ENCODE measurements at places on chromosomes 16 and 17.
A peak's percentile ranks its signal among the peaks of the same experiment; 100 is the strongest.

DNA sequence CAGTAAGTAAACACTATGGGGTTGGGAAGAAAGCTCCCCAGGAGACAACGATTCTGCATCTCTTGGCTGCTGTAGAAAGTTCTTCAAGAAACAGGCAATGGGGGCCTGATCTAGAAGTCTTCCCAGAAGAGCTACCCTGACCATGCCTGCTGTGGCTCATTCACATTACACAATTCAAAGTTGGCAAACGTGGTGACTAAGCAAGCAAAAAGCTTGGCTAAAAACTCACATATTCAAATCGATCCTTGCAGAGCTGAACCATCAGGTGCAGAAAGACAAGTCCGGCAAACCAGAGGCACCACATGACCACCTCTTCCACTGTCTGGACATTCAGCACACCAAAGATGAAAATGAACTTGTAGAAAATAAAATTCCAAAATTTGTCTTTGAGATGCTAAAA lies 16.1 kb downstream of the AMFR start:
- no peak for DNase-seq

DNA sequence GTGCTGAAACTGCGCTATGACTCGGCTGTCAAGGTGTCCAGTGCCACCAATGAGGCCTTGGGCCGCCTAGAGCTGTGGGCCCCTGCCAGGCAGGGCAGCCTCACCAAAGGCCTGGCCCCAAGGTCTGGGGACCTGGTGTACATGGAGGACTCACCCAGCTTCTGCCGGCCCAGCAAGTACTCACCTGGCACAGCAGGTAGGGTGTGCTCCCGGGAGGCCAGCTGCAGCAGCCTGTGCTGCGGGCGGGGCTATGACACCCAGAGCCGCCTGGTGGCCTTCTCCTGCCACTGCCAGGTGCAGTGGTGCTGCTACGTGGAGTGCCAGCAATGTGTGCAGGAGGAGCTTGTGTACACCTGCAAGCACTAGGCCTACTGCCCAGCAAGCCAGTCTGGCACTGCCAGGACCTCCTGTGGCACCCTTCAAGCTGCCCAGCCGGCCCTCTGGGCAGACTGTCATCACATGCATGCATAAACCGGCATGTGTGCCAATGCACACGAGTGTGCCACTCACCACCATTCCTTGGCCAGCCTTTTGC lies 25.0 kb downstream of the WNT9B start:
- peak; percentile 21 for DNase-seq

DNA sequence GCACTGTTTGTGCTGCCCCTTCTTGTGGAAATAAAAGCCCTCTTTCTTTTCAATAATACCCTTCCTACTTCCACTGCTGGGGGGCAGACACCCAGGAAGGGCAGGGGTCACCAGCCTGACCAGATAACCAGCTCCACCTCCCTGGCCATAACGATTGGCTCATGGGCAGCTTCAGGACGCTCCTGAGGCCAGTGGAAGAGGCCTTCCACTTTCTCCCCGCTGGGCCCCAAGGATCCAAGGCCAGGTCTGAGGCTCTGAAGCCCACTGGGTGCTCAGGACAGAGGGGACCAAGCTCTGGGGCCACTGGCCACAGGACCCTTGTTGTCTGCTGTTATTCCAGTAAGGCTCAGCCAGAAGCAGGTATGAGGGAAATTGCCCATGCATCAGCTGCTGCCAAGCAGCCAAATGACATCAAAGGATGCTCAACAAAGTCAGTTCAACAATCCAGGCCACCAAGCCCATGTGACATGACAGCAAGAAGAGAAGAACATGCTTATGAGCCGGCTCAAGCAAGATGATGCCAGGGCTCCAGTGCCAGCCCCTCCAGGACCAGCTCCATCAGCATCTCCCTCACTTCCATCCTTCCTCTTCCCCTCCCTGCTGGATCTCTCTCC lies 238.8 kb downstream of the ZNF423 start:
- DNase-seq: no peak

GRCh38 chr16:24452724-24453123 lies 86.6 kb upstream of the RBBP6 start:
- no peak for DNase-seq

- peak; percentile 63 for DNase-seq
Observed at GRCh38 chr16:75252946-75253911, 1.8 kb upstream of the BCAR1 start.

- no peak for DNase-seq
Observed at GRCh38 chr17:82665217-82665616, 17.0 kb upstream of the WDR45B start.

- no peak for DNase-seq
Observed at GRCh38 chr16:81521141-81521626, 76.6 kb downstream of the CMIP start.

- no peak for DNase-seq
Observed at GRCh38 chr17:57292091-57292490, 35.8 kb downstream of the MSI2 start.

- peak; percentile 46 for DNase-seq
Observed at GRCh38 chr17:58324409-58325288, 3.9 kb downstream of the TSPOAP1 start.

DNA sequence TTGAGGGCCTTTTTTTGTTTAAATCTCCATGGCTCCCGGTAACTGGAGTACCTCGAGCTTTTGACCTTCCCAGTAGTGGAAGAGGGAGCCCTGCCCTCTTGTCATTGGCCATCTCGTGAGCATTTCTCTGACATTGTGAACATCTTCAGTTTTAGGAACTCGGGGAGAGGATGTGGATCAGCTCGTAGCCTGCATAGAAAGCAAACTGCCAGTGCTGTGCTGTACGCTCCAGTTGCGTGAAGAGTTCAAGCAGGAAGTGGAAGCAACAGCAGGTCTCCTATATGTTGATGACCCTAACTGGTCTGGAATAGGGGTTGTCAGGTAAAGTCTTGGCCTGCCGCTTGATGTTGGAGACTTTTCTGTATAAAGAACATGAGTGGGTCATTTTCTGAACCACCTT lies 24.3 kb downstream of the NTAN1 start:
- DNase-seq: no peak

DNA sequence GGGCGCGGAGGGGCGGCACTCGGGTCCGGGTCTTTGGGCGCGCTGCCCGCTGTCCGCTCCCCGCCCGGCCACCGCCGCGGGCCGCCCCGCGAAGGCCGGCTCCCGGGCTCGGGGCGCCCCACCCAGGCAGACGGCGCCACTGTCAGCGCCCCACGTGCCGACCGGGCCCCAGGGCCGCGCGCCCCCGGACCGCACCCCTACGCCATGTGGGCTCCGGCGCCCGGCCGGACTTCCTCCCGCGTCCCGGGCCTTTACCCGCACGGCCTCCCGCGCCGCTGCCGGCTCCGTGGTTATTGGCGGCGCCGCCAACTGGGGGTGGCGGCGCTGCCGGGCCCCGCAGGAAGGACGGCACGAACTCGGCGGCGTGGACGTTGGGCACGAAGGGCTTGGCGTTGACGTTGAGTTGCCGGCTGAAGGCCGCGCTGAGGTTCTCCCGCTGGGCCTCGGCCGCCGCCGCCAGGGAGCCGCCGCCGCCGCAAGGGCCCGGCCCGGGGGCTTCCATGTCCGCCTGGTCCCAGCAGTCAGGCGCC lies 577 bp downstream of the GSPT1 start:
- peak; percentile 60 for DNase-seq

DNA sequence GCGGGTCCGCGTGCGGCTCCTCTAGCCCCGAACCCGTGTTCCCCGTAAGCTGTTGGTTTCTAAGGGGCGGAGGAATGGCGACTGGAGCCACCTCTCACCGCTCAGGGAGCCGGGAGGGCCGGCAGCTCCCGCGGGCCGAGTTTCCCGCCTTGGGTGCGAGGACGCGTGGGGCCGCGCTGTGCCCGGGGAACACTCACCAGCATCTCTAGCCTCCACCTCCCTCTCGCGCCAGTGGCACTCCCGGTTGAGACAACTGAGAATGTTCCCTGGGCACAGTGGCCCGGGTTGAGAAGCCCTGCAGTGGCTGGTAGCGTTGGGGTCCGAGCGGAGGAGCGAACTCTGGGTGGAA lies 560 bp downstream of the TELO2 start:
- DNase-seq: no peak
